Stimulated activated CD8-positive, alpha-beta memory T cell treated with anti-CD3 and anti-CD28 coated beads, Interleukin-4, amount 100 ng/mL, for 1 hour (primary cell): ENCODE measurements at places on chromosomes 7 and 10.

GRCh38 chr7:22255834-22256233 is 101.1 kb downstream of the RAPGEF5 start:
- DNase-seq: no peak

- no peak for DNase-seq
Observed at GRCh38 chr7:121376979-121377378, 19.1 kb downstream of the FAM3C start.

GRCh38 chr7:105268056-105268455 is 120.7 kb downstream of the SRPK2 start:
- DNase-seq: no peak

GRCh38 chr10:88433565-88434186 is 149.4 kb downstream of the RNLS start:
- no peak for DNase-seq

DNA sequence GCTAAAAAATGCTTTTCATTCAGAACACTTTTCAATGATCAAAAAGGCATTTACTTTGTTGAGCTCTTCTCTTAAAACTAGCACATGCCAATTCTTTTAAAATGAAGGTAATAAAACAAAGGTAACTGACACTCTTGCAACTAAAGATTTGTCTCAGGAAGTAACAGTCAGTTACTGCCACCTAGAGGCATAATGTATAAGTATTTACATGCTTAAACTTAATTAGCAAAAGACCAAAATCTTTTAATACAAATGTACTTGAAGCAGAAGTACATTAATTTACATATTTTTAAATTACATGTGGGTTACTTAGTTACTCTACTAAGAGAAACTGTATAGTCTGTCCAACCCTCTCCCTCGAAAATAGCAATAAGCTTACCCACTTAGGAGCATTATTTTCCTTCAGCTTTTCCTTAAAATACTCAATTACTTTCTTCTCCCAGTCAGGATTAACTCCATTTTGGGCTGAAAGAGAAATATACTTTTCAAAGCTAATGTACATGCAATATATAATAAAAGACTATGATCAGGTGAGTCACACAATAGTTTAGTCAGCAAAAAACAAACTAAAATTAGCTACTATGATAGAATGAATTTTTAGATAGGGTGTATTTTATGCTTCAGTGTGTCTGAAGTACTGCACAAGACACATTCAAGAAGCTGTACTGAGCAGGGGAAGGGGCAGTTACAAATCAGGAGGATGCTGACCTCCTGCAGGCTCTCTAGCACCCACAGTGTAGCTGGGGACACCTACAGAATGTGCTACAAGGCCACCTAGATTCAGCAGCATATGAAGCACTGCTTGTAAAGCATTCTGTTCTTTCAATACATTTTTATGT is 13.0 kb downstream of the MCMBP start:
- DNase-seq: no peak

DNA sequence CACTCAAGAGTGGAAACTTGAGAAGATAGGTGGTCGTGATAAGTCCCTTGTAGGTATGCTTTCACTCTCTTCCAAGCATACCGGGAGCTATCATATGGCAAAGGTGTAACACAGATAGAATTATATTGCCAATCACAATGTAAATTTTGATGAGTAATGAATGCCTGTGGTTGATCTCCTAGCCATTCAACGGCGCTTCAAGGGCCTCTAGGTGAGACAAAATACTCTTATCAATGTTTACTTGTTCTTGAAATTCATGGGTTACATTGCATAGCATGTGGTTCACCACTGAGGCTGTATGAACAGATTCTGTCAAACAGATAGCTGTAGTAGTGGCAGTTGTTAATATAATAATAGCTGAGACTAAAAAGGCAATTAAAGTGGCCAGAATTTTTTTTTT is 82.4 kb downstream of the THSD7A start:
- DNase-seq: no peak

- DNase-seq: no peak
Observed at GRCh38 chr7:7202375-7202720, 20.0 kb downstream of the C1GALT1 start.

- DNase-seq: no peak
Observed at GRCh38 chr7:130736298-130736900, 2.4 kb upstream of the KLF14 start.

GRCh38 chr7:142376356-142376997 is 118.6 kb upstream of the PRSS58 start:
- DNase-seq: no peak

GRCh38 chr7:55113760-55114540 is 95.1 kb downstream of the EGFR start:
- no peak for DNase-seq

DNA sequence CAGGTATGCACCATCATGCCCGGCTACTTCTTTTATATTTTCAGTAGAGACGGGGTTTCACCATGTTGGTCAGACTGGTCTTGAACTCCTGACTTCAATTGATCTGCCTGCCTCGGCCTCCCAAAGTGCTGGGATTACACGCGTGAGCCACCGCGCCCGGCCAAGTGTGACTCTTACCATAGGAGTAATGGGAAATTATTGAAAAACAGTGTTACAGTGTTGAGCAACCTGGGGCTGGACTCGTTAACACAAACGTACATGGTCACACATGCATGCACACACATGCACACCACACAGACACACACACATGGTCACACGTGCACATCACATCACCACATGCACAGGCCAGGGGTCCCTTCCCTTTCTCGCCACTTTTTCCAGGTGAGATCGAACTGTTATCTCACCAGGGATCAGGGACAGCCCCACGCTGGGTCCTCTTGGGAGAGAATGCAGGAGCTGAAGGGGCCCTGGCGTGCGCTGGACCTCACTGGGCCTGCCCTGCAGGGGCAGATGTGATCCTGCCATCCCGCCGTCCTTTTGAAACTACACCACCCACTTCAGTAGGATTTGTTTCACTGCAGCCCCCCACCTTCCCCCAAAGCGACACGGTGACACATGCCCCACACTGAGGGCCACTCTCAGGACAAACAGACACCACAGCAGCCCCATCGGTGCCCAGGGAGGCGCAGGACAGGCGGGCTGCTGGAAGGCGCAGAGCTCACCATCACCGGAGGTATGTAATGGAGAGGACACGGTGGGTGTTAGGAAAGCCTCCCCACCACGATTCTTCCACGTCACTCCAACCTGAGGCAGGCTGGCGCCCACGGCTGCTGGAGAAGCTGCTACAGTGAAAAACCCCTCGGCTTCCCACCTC is 10.2 kb downstream of the RADIL start:
- no peak for DNase-seq

GRCh38 chr7:191105-191980 is 1.0 kb upstream of the FAM20C start:
- no peak for DNase-seq

DNA sequence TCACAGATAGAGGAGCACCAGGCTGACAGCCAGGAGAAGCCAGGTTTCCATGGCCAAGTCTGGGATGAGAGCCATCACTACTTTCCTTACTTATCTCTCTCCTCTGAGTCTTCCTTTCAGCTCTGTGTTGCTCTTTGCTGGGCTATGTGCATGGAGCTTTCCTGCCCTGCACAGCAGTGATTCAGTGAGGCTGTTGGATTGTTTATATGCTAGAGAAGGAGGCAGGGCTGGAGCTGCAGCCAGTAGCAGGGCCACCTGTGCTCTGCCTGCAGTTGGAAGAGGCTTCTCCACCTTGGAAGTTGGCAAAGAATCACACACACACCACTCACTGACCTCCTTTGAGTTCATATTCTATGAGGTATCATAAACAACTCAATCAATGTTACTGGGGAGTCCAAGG is at the start of gene CYP3A4:
CYP3A4 (minus strand) TSS at position 178 of the 400 bp plus-strand sequence; CDS start at position 75, 103 bp downstream.
- no peak for DNase-seq

DNA sequence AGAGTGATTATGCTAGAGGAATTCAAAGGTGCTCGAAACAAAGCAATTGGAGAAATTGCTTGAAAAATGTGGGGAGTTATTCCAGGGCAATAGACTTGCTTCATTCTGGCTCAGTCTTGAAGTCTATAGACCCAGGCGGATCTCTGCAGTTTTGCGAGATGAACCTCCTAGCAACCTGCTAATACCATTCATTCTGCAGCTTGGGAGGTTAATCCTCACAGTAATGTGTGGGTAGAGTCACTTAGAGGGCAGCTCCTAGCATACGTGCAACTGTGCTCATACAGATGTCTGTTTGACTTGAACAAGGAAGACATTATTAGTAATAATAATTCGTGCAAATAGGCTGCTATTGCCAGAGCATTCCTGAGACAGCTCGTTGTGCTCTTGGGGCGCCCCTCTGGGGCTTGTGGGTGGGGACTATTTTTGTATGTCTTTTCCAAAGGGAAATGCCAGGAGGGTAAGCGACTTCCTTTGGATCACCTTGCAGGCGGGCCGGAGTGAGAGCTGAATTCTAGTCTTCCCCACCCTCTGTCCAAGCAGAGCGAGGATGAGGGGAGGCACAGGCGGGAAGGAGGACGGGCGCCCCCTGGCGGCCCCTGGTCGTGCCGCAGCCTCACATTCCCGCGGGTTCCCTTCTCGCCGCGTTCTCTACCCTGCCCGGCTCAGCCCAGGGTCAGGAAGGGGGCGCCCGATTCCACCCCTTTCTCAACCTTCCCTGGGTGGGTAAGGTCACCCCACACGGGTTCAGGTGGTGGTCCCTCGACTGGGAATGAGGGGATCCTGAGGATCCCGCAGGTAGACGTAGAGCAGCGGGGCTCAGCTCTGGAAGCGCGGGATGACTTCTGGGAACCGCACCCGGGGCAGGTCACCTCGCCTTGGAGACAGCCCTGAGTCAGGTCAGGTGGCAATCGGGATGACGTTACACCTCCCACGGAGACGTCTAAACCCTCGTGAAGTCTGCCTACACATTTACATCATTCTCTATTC is 241.5 kb downstream of the PHTF2 start:
- DNase-seq: no peak

- no peak for DNase-seq
Observed at GRCh38 chr7:88546808-88547207, 212.7 kb upstream of the ZNF804B start.

DNA sequence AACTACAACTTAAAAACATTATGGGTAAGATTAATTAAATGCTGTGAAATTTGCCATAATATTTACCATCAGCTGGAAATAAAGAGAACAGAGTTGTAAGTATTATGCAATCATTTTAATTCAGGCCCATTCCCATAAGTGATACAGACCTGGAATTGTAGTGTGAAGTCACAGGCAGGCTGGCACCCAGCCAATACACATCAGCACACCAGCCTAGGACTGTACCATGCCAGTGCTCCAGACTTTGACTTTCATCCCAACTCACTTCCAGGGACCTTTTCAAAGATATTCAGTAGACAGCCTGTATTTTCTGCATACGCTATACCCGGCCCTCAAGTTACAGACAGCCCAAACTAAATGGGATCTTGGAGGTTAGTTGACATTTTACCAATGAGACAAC is 143.3 kb downstream of the TES start:
- DNase-seq: no peak

DNA sequence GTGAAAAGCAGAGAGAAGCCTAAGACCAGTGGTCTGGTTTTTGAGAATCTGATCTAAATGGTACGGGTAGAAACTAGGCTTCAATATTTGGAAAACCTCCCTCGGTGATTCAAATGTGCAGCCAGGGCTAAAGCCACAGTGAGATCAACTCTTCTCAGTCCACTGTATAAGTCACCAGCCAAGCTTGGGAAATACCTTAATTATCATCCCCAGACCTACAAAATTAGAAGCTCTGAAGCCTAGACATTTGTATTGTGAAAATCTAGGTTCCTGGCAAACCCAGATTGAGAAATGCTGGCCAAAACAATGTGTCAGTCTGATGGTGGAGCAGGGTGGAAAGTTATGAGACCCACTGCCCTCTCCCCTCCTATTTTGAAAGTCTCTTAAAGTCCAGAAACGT is 131.7 kb downstream of the DGKI start:
- no peak for DNase-seq

DNA sequence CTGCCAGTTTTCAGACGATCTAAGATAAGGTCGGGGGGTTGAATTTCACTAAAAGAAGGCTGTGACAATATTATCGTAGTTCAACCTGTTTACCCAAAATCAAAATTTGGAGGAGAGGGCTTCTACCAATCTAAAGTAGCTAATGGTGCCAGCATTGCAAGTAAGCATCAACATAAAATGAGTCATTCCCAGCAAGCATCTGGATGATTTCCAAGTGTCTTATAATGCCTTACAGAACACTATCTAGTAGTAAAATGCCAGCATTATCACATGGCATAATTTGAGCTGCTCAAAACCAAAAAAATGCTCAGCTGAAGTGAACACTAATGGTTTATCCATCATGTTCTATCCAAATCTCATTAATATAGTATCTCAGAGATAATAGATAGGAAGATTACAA is 1193.9 kb downstream of the DNAJB9 start:
- DNase-seq: no peak

DNA sequence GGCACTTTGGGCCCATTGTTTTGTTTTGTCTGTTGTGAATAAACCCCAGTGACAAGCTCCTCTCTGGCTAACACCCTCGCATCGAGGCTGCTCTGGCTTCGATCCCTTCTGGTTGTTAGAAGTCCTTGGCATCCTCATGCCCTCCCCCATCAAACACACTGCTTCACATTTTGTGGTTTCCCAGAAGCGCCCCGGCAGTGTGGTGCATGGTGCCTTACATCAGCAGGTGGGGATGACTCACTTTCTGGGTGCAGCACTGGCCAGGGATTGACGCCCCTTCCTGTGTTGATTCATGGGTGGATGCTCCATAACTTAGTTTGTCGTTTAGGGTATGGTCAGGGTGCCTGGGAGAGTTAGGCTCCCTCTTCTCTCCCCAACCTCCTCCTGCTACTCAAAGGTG is 51.4 kb downstream of the PLPP4 start:
- no peak for DNase-seq

- no peak for DNase-seq
Observed at GRCh38 chr10:76788452-76788811, 849.2 kb downstream of the KCNMA1 start.

DNA sequence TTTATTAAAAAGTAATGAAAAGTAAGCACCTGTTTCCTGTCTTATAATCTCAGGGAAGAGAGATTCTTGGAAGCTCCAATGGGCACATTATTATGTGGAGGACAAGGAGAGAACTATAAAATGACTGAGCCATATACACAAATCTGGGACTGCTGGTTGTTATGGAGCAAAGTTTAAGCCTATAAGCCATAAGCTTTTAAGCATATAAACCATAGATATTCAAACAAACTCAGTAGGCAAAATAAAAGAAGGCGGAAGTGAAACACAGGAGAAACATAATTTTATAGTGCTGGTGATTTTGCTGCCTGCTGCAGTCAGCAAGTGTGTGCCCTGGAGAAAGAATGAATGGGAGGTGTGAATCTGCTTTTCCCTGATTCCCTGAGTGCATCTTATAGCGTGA is 274.4 kb downstream of the KIF20B start:
- no peak for DNase-seq

GRCh38 chr7:107920048-107920772 is 29.2 kb downstream of the DLD start:
- DNase-seq: no peak

- no peak for DNase-seq
Observed at GRCh38 chr10:55979203-55979602, 381.9 kb downstream of the ZWINT start.
